GM06990 (cell line): ENCODE measurements at places on chromosomes 13 and 19.

GRCh38 chr13:49217962-49218492 lies 2.1 kb upstream of the MLNR start:
- no peak for DNase-seq

GRCh38 chr13:24199016-24199415 lies 38.5 kb downstream of the SPATA13 start:
- DNase-seq: no peak

DNA sequence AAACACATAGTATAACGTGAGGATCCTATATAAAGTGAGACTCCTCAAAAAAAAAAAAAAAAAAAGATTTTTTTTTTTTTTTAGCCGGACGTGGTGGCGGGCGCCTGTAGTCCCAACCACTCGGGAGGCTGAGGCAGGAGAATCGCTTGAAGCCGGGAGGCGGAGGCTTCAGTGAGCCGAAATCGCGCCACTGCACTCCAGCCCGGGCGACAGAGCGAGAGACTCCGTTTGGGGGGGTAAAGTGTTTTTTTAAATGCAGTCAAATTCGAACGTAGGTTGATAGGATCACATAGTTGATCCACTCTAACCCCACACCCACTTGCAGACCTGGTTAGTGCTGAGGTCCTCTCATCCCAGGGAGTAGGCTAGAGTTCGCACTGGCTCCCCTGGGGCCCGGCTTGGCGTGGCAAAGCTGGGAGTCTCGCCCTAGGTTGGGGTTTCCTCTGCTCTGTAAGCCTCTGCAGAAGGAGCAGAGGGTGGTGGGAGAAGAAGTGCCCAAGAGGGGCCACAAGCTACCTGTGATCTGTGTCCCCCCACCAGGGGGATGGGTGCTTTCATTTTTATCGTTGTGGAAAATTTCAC lies 6.5 kb downstream of the RNF225 start:
- no peak for DNase-seq

DNA sequence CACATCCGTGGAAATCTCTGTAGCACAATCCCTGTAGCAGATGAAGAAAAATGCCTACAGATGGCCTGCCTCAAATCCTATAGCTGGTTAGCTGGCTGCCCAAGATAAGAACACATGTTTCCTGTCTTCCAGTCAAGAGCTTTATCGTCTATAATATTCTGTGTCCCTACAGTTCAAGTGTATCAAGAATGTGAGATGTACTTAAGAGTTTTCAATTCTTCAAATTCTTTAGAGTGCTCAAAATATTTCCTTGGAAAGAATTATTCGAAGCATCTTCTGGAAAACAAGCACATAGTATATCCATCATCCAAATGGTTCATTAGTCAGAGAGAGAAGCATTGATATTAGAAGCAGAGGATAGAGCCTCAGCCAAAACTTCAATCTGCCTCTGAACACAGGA lies 239.8 kb downstream of the COG6 start:
- no peak for DNase-seq

GRCh38 chr19:35204799-35205732 lies 23.5 kb downstream of the FAM187B start:
- peak; percentile 81 for DNase-seq

GRCh38 chr19:8045872-8046568 lies 6.5 kb upstream of the CCL25 start:
- no peak for DNase-seq

- no peak for DNase-seq
Measured at GRCh38 chr13:32022311-32022710, 9.3 kb upstream of the FRY start.

GRCh38 chr13:53821632-53822031 lies 793.0 kb downstream of the OLFM4 start:
- DNase-seq: no peak

GRCh38 chr13:94548821-94549231 lies 47.1 kb downstream of the TGDS start:
- DNase-seq: no peak

DNA sequence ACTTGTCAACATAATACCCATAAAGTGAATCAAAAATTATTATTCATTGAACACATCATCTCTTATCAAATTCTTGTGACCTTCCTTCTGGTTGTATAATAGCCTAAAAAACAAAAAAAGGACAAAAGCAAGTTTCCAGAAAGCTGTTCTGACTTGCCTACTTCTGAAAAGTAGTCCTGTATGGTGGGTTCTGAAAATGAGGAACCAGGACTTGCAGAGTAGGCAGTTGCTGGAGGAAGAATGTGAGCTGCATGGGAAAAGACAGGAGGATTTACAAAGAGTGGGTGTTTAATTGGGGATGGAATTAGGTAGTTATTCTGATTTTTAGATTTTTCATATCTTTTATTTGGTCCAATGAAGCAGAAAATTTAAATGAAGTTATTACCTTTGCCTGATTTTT lies 56.7 kb downstream of the RCBTB2 start:
- DNase-seq: no peak

DNA sequence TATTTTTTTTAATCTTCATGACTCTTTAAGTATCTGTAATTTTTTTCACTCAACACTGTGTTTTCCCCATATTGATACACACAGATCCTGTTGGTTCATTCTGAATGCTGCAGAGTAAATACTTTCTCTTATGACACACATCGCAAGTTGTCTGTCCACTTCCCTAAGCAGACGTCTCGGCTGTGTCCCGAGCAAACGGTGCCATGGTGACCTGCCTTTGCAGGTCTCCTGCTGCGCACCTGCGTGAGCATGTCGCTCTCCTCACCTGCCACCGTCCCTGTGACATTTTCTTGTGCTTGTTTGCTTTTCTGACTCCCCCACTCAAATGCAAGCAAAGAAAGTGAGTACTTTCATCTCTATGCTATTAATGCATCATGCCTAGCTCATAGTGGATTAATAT lies 57.8 kb downstream of the CCDC70 start:
- DNase-seq: no peak

DNA sequence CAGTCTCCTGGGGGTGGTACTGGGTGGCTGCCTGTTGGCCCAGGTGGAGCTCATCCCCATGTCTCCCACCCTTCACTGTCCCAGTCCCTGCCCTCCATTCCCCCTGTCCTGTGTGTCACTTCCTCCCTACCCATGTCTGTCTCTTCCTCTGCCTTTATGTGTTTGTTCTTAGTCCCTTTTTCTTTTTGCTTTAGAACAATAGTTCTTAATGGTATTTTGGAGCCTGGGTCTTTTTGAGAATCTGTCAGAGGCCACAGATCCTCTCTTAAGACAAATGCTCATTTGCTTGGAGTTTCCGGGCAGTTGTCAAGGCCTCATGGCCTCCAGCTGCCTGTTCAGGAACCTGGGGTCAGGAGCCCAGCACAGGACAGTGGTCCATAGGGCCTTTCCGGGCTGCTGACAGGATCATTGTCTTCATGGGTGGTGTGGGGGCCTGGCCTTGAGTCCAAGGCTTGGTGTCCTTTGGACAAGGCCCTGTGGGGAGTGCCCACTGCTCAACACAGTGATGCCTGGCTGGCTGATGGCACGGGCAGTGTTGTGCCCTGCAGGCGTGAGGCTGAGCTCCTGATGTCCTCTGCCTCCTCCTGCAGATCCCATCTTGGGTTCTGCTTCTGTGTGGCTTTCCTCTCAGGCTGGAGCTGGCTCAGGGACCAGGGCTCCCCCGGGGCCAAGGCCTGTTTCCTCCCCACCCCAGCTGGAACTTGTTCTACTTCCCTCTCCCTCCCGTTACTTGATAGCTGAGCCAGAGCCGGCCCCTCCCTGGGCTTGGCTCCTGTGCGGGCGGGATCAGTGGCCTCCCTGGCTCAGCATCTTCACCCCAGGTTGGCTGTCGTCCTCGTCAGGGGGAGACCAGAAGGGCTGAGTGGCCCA lies 3.5 kb downstream of the EGLN2 start:
- DNase-seq: peak; percentile 26

GRCh38 chr19:51471527-51471926 lies 6.8 kb upstream of the CEACAM18 start:
- no peak for DNase-seq
